ENCODE measurements at places on chromosomes 7 and 10.
A peak's percentile ranks its signal among the peaks of the same experiment; 100 is the strongest.

DNA sequence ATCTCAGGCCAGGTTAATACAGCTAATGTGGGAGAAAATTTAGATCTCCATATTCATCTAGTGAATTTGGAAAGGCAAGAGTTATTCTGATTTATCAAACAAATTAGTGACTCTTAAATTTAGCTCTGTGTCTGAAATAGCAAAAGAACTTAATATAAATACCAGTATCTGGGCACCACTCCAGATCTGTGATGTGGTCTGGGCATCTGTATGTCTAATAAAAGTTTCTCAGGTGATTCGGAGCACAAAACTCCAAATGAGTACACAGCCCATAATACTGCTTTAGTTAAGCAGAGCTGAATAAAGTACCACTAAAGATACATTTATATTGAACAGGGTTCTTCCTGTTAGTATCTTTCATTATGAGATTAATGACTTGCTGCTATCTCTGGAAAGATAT lies 261.4 kb downstream of the BAMBI start:
- peak; percentile 24 for DNase-seq

DNA sequence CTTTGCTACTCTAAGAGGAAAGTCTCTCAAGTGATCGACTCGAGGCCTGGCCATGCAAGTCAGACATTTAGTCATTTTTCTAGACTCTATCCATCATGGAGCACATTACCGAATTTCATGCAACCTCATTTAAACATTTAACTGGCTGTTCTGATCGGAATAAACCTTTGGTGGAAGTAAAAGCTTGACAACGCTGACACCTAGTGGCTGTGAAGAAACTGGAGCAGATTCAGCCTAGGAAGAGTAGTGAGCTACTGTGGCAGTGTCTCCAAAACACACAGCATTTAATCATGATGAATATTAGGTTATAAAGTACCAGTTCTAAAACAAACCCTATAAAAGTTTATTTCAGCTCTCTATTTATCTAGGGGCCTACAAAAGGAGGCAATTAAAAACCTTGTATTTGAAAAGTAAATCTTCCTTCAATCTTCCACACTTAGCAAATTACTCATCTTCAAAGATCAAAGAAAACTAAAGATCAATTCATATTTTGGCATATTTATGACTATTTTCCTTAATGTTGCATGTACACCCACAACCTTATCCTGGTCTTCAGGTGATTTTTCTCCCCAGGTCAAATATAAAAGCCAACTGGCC lies 175.0 kb downstream of the CTNNA3 start:
- peak; percentile 27 for DNase-seq

- DNase-seq, result no peak
These were observed 21.6 kb downstream of the SVIL start for GRCh38 chr10:29613196-29613595.

GRCh38 chr10:64732372-64732957 lies 1211.3 kb downstream of the REEP3 start:
- no peak for DNase-seq

DNA sequence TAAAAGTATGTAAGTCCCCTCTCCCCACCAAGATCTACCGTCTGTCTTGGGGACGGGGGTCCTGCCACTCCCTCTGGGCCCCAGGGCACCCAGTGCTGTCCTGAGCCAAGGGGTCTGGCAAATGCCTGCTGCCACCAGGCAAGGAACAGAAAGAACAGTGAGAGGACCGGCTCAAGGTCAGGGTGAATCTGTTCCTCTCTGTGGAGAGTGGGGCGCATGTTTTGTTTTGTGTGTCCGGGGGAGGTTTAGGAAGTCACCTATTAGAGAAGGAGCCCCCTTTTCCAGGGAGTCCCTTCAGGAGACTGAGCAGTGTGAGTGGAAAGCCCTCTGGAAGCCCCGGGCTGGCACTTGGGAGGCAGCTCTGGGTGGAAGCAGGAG lies 158.5 kb upstream of the RHEB start:
- no peak for DNase-seq

GRCh38 chr7:151139791-151140190 lies 27.7 kb downstream of the GBX1 start:
- DNase-seq, result no peak

DNA sequence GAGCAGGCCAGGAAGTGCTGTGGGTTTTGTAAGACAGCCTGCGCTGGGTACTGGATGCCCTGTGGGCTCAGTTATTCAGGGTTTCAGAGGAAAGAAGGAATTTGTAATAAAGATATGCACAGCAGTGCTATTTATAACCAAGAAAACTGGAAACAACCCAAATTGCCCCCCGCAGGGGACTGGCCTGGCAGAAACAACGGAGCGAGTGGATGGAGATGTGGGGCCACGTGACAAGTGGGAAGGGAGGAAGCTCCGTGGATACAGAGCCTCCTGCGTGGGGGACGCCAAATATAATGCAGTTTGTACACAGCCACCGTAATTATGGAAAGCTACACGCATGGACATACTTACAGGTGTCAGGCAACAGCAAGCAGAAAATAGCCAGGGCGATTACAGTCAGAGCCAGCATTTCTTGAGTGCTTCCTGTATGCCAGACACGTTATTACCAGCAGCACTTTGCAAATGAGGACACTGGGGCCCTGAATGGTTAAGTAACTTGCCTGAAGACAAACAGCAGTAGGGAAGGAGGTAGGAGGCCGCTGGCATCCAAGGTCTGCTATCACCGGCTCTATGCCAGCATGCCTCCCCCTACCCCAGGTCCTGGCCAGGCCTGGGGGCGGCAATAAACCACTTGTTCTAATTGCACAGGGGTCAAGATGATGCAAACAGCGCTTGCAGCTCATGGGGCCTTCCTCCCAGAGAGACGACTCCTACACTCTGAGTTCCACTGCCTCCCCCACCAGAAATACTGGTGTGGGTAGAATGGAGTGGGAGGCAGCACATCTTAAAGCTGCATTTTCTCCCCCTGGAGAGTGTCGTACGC lies 8.7 kb upstream of the CAMK2B start:
- no peak for DNase-seq

DNA sequence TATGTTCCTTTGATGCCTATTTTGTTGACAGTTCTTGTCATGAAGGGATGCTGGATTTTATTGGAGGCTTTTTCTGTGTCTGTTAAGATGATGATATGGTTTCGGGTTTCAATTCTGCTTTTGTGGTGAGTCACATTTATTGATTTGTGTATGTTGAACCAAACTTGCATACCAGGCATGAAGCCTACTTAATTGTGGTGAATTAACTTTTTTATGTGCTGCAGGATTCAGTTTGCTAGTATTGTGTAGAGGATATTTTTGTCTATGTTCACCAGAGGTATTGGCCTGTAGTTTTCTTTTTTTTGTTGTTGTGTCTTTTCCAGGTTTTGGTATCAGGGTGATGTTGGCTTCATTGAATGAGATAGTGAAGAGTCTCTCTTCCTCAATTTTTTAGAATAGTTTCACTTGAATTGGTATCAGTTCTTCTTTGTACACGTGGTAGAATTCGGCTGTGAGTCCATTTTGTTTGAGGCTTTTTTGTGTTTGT lies 345.9 kb downstream of the KIF20B start:
- no peak for DNase-seq

DNA sequence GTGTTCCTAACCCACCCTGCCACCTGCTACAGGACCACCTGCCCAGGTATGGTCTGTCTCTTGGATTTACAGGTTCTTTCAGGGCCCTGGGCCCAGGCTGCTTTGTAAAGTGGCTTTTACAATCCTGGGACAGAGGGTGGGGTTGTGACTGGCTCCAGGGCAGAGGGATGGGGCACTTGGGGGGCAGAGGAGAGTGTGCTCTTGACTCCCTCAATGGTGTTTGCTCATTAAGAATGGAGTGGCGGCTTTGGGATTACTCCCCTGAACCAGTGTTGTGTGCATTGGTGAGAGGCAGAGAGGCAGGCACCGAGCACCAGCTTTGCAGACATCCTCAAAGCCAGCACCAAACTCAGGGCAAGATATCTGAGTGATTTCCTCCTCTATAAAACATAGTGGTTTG lies 43.5 kb downstream of the VWA2 start:
- no peak for DNase-seq

DNA sequence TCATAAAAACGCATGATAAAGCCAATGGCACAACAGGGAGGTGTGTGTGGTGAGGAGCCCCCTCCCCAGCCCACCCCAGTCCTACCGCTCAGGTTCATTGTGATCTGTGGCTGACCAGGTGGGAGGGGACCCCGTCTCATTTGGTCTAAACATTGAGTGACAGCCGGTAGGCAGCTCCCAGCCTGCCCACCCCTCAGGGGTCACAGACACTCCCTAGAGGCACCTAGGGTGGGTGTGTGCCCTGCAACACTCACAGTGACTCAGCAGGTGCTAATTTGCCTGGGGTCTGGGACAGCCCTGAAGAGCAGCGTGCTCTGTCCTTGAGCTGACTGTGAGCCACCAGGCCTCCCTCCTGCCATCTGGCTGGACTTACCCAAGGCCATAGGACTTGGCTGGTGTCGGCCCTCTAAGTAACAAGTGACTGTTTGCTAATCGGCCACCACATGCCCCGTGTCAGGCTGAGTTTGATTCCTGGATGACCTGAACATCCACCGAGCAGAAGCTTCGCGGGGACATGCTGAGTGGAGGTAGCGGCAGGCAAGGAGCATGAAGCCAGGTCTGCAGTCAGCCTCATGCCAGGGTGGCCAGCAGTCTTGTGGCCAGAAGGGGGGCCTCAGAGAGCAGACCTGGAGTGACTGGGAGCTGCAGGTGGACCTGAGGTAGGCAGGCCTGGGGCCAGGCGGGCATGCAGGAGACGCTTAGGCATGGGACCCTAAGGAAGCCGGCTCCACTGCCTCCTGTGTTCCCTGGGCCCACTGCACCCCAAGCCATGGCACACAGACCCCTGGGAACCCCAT lies 282.3 kb upstream of the SHH start:
- no peak for DNase-seq

GRCh38 chr10:35712486-35712885 lies 70.4 kb upstream of the FZD8 start:
- DNase-seq, result no peak

DNA sequence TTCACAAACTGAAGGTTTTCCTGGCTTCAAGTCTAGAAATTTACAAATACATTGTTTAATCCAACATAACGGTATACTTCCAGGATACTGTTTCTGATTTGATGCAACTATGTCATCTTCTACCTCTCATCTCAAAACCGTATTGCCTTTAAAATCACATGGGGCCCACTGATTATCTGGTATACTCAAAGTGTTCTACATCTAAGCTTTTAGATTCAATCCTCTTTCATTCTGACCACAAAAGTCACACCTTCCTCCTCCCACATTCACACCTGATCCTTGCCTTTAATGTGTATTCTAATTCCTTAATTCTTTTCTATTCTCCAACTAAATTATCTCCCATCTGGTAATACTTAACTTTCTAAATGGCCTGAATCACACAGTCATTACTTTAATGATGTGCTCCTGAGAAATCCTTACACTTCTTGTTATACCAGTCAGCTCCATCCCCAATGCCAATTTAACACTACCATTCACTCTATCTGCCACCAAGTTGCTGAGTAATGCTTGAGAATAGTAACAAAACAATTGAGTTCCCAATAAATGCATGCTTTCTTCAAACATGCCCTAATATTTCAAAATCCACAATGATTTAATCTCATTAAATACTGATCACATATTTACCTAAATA lies 13.0 kb downstream of the ATAD1 start:
- no peak for DNase-seq

GRCh38 chr7:38585572-38586354 lies 45.4 kb downstream of the AMPH start:
- no peak for DNase-seq

- DNase-seq, result peak; percentile 79
These were observed 62.5 kb upstream of the CHST15 start for GRCh38 chr10:124155781-124156435.

DNA sequence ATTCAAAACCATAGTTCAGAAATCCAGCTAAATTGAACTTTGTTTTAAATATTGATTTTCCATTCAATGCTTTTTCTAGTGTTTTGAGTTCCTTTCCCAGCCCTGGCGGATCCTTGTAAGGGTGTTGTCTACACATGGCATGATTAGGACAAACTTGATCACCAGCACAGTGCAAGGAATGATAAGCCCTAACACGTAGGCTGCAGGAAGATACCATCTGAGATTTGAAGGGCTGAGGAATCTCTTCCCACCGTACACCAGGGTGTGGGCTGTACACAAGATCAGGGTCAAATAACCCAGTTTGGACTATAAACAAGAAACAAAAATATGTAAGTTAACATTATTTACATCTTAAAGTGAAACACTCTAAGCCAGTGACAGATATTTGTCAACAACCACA lies 27.4 kb downstream of the STEAP4 start:
- DNase-seq, result no peak

DNA sequence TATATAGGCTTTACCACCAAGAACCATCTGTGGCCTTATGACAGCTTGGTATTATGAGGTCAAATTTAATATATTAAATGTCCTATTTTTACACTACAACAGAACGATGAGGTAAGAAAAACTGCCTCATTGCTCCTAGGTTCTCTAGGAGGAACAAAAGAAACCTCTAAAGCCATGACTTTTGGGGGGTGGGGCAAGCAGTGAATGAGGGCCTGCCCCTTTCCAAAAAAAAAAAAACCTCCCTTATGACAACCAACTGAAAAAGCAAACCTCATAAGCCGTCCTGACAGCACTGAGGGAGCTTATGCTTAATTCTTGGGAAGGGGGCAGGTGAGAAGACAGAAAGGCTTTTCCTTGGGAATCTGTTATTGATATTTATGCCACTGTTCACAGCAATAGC lies 116.6 kb downstream of the KMT2E start:
- DNase-seq, result no peak

GRCh38 chr7:84112771-84113170 lies 81.8 kb downstream of the SEMA3A start:
- DNase-seq, result peak; percentile 7

DNA sequence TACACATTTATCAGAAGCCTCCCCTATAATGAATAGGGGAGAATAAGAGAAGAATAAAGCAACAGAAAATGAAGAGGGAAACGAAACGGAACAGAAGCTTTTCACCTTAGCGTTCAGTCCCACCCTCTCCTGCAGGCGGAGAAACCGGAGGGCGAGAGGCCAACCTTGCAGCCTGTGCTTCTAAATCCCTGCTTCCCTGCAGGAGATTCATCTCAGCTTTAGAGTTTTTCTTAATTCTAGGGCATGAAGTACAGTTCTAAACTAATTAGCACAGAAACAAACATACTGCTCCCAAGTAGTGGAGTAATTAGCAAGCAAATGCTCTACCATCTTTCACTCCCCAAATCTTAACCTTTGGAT lies 107.2 kb downstream of the CUBN start:
- DNase-seq, result no peak

- DNase-seq, result peak; percentile 52
These were observed 448 bp upstream of the SRPK2 start for GRCh38 chr7:105389088-105389650.

GRCh38 chr7:85883-86515 lies 106.4 kb upstream of the FAM20C start:
- no peak for DNase-seq

- DNase-seq, result no peak
These were observed 60.6 kb downstream of the C1GALT1 start for GRCh38 chr7:7242899-7243298.

- DNase-seq, result peak; percentile 70
These were observed 15.6 kb upstream of the RFC2 start for GRCh38 chr7:74269757-74270277.

GRCh38 chr10:13681095-13681494 lies 94.3 kb downstream of the PRPF18 start:
- DNase-seq, result no peak

GRCh38 chr10:110056822-110057221 lies 49.0 kb downstream of the ADD3 start:
- DNase-seq, result no peak

Data from MG63 (cell line).